GM06990 (cell line): ENCODE measurements at places on chromosomes 6 and 20.

DNA sequence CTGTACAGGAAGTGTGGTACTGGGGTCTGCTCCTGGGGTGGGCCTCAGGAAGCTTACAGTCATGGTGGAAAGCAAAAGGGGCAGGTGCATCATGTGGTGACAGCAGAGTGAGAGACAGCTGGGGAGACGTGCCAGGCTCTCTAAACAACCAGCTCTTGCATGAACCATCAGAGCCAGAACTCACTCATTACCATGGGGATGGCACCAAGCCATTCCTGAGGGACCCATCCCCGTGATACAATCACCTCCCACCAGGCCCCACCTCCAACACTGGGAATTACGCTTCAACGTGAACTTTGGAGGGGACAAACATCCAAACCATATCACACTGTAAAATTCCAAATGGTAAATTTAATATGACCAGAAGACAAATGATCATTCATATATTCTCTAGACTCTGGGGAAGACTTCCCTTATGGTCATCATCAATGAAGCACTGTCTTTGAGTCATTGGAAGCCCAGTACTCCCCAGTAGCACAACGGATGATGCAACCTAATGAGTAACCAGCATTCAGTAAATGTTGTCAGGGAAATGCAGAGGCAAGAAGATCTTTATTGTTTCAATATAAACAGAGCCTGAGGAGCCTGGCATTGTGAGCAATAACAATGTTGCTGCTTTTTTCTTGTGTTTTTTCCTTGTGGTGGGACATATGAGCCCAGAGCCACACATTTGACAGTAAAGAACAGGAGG is 48.2 kb upstream of the RALY start:
- no peak for DNase-seq

DNA sequence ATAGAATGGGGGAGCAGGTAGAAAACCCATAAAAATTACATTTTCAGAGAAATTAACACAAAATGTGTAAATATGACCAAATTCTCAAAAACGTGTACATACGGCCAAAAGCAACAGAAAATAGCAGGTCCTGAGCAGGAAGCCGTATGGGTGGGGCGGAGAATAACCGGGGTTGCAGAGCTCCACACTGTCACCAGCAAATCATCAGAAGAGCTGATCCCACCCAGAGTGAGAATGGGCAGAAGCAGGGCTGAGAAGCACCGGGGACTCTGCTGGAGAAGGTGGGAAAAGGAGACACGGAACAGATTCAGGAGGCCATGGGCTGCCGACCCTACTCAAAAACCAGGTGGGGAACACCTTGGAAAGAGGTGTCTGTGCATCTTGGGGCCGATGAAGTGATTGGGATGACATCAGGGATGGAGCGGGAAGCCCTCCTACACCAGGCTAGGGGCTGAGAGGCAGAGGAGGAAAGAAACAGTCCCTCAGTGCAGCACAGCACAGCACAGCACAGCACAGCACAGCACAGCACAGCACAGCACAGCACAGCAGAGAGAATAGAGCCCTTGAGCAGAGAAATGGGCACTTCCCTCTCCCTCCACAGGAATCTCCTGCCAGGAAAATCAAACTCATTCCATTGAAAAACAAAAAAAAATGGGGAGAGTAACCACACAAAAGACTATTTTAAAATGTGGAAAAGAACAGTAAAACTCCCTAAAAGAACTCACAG is 22.3 kb downstream of the STX7 start:
- DNase-seq = peak; percentile 29

GRCh38 chr6:9732056-9732455 is 682.8 kb downstream of the TFAP2A start:
- no peak for DNase-seq

DNA sequence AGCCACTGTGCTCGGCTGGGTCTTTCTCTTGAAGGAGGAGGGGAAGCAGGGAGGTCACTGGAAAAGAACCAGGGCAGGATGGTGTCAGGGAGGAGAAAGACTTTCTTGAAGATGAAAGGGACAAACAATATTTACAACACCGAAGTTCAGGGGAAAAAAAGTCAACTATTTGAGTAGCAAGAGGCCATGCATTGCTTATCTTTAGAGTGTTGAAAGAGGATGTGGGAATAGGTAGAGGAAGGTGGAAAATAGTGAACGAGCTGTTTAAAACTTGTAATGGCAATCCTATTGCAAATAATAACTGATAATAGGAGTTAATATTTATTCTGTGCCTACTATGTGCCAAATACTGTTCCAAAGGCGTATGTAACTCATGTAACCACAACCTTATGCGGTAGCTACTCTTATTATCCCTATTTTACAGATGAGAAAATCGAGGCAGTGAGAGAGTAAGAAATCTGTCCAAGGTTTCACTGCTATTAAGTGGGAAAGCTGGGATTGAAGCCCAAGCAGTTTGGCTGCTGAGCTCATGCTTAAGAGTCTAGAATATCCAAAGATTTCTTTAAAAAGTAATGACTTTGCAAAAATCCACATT is 12.7 kb upstream of the MLIP start:
- no peak for DNase-seq

DNA sequence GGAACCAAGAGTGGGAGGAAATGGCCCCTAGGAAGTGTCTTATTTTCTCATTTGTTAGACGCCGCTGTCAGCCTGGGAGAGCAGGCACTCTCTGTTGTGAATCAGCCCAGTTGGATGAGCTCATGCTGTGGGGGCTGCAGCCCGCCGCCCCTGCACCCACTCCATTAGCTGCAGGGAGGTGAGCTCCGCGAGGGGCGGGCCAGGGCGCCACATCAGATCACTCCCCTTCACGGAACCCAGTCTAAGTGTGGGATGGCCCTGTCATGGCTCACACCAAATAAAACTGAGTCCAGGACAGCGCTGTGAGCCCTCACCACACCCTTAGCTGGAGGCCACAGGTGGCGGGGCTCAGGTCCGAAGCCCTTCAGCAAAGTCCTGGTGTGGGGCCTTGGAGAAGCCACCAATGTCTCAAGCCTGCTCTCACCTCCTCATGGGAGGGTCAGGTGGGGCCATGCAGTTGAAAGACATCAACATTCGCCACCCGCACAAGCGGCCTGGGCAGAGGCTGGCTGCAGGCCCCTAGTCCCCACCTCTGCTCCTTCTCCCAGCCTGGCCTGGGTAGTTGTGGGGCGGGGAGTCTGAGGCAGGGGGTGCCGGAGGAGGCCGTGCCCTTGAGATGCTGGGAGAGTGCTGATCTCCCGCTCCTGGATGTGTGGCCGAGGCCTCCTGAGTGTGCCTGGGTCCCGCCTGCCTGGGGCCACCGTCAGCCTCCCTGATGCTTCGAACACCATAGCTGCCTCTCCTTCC is 66.2 kb upstream of the SLCO4A1 start:
- no peak for DNase-seq

DNA sequence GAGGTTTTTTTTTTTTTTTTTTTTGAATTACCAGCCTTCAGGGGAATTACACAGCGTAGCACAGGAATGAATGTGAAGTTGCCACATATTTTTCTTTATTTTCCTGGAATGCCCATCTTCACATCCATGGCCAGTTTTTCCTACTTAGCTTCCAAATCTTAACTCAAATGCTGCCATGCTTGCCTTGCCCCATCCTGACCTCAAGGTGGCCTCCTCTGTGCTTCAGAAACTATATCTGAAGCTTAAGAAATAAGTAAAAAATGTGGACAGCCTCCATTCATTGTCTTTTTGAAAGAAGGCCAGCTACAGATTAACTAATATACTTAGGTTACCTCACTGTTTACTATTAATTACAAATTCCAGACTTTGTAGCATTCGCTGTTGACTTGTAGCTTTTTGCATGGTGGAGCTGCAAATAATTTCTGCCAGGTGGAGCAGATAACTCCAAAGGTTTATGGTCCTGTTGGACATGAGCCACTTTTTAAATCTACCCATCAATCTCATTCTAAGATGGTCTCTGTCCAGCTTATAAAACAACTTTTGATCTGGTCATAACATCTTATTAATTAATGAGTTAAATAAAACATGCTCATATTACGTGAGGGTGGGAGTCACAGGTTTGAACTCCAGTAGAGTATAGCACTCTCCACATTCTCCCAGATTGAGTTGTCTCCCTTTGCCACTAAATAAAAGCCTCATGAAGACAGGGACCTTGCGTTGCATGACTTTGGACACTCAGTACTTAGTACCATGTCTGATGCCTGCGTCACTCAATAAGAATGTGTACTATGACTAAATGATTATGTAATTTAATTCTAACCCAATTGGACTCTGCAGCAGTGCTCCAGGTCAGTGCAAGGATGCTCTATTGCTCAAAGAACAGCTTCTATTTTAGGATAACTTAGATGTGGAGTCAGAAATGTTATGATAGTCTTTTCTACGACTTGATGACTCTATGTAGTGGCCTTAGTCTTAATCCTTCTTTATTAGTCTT is 678.6 kb upstream of the CITED2 start:
- no peak for DNase-seq

DNA sequence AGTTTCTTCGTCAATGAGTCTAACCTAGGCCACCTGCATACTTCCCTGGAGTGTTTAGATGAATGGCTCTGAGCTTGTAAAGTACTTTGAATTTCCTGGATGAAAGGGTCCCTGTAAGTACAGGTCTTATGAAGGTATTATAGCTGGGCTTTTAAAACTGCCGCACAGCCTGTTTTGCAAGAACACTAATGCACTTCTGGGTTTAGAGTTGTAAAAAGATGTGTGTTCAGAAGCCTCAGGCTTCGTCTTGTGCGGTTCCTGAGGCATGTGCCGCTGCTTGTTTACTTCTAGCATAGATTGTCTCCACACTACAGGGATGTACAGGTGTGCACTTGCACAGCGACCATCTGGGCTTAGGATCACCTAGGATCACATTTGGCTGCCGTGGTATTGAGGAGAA is 324.5 kb downstream of the SOX4 start:
- DNase-seq = no peak

GRCh38 chr20:30500829-30501440 is 756.5 kb upstream of the DEFB115 start:
- DNase-seq = no peak

DNA sequence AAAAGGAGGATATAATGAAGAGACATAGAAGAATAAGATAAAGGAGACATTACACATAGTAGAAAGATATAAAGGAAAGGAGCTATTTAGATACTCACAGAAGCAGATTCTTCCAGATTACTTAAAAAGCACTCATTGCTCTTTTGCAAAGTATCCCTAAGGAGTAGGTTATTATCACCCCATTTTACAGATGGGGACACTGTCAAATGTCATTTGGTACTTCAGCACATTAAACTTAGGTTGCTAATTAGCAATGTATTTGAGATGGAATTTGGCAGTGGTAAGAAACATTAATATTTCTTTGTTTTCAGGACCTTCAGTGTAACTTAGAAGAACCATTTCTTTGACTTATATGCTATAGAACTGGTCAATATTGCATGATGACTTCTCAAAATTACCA is 11.9 kb upstream of the HIVEP1 start:
- DNase-seq = no peak

DNA sequence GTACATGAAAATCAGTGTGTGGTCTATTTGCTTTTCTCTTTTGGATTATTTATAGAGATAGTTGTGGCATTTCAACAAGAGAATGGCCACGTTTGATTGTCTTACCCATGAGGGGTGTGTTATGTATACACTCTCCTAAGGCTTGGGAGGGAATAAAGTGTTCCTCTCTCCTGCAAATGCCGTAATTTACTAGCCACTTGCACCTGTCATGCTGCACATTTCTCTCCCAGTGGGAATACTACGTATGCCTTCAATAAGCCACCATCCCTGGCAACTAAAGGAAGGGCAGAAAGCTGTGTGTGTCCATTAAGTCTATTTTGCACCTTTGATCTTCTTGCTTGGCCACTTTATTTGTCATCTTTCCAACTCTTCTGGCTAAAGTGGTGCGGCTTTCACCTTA is 541.2 kb downstream of the QKI start:
- DNase-seq = no peak

DNA sequence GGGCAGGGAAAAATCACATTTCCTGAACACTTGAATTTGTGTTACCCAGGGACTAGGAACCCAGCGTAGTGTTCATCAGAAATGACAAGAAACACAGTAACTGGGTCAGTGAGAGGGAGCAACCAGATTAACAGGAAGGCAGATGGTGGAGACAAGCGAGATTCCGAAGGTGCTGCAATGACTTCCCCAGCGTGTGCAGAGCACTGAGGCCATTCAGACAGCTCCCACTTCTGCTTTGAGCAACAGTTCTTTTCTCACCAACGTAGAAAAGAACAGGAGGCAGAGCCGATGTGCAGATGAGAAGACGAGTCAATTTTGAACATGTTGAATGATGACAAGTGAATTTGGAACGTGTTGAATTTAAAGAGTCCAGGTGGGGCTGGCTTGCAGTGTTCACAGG is 63.1 kb upstream of the IFNGR1 start:
- peak; percentile 41 for DNase-seq
